Astrocyte (in vitro differentiated cells and primary cell): ENCODE measurements at places on chromosomes 12 and 14. TPM values are rescaled to one million over a fixed set of nuclear protein-coding genes. Genes with fewer than 3 reads are reported as not detected.

GRCh38 chr12:112401903-112402498 lies 7.4 kb downstream of the RPL6 start:
- no peak overlapping the region for H3K27ac ChIP-seq
- no peaks in the 10 kb centered on the region for H3K27me3 ChIP-seq
- H3K36me3 ChIP-seq: peaks cover 26% of the 10 kb centered on the region
- peaks cover 2% of the 10 kb centered on the region for H3K4me1 ChIP-seq
- DNase-seq: no peak
- H3K4me3 ChIP-seq: no peak overlapping the region

The NANOG gene
- total RNA-seq: 0.16 and 0.94 TPM in 2 replicates

DNA sequence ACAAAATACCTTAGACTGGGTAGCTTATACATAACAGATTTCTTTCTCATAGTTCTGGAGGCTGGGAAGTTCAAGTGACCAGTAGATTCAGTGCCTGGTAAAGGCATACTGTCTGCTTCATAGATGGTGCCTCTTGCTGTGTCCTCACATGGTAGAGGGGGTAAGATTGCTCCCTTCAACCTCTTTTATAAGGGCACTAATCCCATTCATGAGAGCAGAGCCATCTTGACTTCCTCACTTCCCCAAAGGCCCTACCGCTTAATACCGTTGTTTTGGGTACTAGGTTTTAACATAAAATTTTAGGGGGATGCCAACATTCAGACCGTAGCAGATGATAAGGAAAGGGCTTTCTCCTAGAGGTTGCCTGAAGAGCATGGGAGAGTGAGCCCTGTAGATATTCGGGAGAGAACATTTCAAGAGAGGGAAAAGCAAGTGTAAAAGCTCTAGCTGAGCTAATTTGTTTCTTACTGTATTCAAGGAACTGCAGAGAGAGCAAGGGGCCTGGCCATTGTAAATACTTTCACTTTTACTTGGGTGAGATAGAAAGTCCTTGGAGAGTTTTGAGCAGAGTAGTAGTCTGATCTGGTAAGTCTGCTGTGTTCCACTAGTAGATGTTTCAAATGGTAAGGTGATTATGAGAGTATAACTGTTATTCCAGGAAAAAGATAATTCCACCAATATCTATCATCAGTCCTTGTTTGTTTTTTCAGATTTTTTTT lies 27.3 kb downstream of the FRS2 start:
- DNase-seq: no peak
- H3K27ac ChIP-seq: no peak overlapping the region
- peaks cover 36% of the 10 kb centered on the region for H3K4me1 ChIP-seq
- no peaks in the 10 kb centered on the region for H3K27me3 ChIP-seq

- DNase-seq: peak; percentile 75
- no peaks in the 10 kb centered on the region for H3K36me3 ChIP-seq
- H3K4me1 ChIP-seq: peaks cover 16% of the 10 kb centered on the region
Observed at GRCh38 chr14:53894456-53894855, 62.2 kb downstream of the BMP4 start.

GRCh38 chr12:128269181-128269591 lies 2.2 kb downstream of the TMEM132C start:
- no peak for DNase-seq
- H3K4me1 ChIP-seq: no peaks in the 10 kb centered on the region
- H3K27ac ChIP-seq: no peak overlapping the region
- no peaks in the 10 kb centered on the region for H3K36me3 ChIP-seq

GRCh38 chr14:58395812-58396788 lies at the start of gene TOMM20L:
Gene TOMM20L, plus strand, starts transcription at chr14:58395930. Its CDS starts 28 bp downstream, at chr14:58395958.
- no peaks in the 10 kb centered on the region for H3K4me1 ChIP-seq
- peak within 1 kb of the TSS; percentile 41 for H3K4me3 ChIP-seq
- H3K36me3 ChIP-seq: no peaks in the 10 kb centered on the region
- peak; percentile 26 for DNase-seq

GRCh38 chr12:124774462-124775167 lies 89.0 kb downstream of the SCARB1 start:
- no peaks in the 10 kb centered on the region for H3K36me3 ChIP-seq
- DNase-seq: peak; percentile 99
- peak overlapping the region; percentile 75 for H3K27ac ChIP-seq
- peak overlapping the region; percentile 47 for H3K4me3 ChIP-seq
- H3K27me3 ChIP-seq: no peaks in the 10 kb centered on the region
- H3K4me1 ChIP-seq: peaks cover 22% of the 10 kb centered on the region

GRCh38 chr12:132083614-132083940 lies 60.5 kb downstream of the DDX51 start:
- peaks cover 15% of the 10 kb centered on the region for H3K4me1 ChIP-seq
- peak overlapping the region; percentile 60 for H3K4me3 ChIP-seq
- peaks cover 6% of the 10 kb centered on the region for H3K36me3 ChIP-seq
- H3K27me3 ChIP-seq: no peaks in the 10 kb centered on the region

GRCh38 chr12:75294797-75295196 lies 35.3 kb downstream of the CAPS2 start:
- H3K36me3 ChIP-seq: no peaks in the 10 kb centered on the region
- H3K27ac ChIP-seq: no peak overlapping the region

GRCh38 chr14:52961060-52961639 lies 10.3 kb upstream of the FERMT2 start:
- H3K27me3 ChIP-seq: no peaks in the 10 kb centered on the region
- no peaks in the 10 kb centered on the region for H3K4me1 ChIP-seq
- peak; percentile 38 for DNase-seq
- no peak overlapping the region for H3K4me3 ChIP-seq
- no peak overlapping the region for H3K27ac ChIP-seq

DNA sequence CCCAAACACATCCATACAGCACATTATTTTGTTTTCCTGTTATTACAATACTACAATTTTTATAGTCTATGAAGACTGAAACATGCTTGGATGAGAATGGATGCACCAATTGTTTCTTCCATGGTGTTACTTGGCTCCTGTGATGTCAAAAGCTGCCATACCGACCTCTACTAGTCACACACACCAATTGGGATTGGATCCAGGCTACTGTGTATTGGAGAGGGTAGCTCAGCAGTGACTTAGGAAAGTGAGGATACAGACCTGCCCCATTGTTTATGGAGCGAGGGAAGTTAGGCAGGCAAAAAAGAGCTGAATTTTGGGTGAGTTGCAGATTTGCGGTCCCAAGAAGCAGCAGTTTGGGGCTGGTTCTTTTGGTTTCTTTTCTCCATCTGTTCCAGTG lies 30.8 kb upstream of the AKAP6 start:
- H3K4me3 ChIP-seq: no peak overlapping the region
- H3K36me3 ChIP-seq: no peaks in the 10 kb centered on the region
- H3K4me1 ChIP-seq: no peaks in the 10 kb centered on the region
- no peaks in the 10 kb centered on the region for H3K27me3 ChIP-seq
- DNase-seq: no peak

DNA sequence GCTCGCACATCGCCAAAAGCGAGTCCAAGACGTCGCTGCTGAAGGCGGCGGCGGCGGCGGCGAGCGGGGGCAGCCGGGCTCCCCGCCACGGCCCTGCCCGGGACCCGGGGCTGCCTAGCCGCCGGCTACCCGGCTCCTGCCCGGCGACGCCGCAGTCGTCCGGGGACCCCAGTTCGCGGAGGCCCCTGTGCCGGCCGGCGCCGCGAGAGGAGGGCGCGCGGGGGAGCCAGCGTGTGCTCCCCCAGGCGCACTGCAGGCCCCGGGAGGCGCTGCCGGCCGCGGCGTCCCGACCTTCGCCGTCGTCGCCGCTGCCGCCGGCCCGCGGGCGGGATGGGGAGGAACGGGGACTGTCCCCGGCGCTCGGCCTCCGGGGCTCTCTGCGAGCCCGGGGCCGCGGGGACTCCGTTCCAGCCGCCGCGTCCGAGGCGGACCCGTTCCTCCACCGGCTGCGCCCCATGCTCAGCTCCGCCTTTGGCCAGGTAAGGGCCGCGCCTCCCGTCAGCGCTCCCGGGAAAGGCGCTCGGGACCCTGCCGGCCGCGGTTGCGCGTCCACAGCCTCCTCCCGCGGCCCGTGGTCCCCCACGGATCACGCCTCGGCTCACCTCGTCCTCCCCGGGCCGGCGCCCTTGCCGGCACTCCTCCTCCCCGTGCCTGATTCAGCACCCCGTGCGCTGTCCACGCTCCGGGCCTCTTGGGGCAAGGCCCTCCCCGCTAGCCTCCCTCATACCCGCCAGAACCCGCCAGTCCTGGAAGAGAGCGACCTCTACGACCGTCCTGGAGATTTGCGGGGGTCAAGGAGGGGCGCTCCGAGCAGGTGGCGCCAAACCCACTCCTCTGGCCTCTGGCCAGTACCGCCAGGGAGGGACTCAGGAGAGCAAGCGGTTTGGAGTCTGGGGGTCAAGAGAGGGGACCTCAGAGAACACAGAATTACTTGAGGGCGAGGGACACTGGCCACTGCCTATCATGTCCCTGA lies 721 bp downstream of the CABP1 start:
- peak; percentile 45 for DNase-seq
- no peaks in the 10 kb centered on the region for H3K36me3 ChIP-seq
- H3K27me3 ChIP-seq: peaks cover 48% of the 10 kb centered on the region
- peak overlapping the region; percentile 17 for H3K4me3 ChIP-seq
- no peak overlapping the region for H3K27ac ChIP-seq

The GATC gene
- total RNA-seq: 17.8 and 28.8 TPM in 2 replicates

The OASL gene
- total RNA-seq: 0.75 and 1.3 TPM in 2 replicates

- no peak for DNase-seq
- H3K4me3 ChIP-seq: peak overlapping the region; percentile 74
- peaks cover 8% of the 10 kb centered on the region for H3K36me3 ChIP-seq
- H3K27me3 ChIP-seq: no peaks in the 10 kb centered on the region
- H3K4me1 ChIP-seq: peaks cover 12% of the 10 kb centered on the region
Observed at GRCh38 chr14:24136684-24137528, 912 bp downstream of the PSME1 start.

The GPR137C gene
- 0.70 and 1.1 TPM in 2 replicates for total RNA-seq

DNA sequence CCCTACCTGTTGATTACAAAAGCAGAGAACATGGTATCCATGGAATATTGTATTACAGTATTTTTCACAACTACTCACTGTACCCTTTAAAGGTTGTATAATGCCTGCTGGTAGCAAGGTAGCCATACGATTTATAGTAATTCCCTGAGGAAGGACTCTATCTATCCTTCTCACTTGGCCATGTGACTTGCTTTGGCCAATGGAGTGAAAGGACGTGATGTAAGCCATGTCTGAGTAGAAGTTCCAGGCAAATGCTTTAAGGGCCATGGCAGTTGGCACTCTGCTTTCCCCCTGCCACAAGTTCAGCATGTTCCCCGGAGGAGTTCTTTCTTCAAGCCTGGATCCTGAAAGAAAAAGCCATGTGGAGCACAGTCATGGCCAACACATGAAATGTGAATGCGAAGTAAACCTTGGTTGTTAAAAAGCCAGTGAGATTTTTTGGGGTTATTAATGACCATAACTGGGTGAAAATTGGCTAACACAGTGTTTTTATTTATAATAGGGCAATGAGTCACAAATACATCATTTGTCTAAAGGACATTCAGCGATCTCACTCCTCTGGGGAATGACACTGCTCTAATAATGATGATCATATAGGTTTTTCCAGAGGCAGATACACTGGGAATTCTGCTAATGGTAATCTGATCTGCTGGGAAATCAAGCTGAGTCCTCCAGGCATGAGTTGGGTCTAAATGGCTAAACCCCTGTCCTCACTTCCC lies 67.4 kb upstream of the SLC38A2 start:
- no peak overlapping the region for H3K27ac ChIP-seq
- H3K4me3 ChIP-seq: no peak overlapping the region
- DNase-seq: peak; percentile 27
- H3K27me3 ChIP-seq: no peaks in the 10 kb centered on the region
- peaks cover 10% of the 10 kb centered on the region for H3K4me1 ChIP-seq
- H3K36me3 ChIP-seq: no peaks in the 10 kb centered on the region

GRCh38 chr14:64681796-64682710 lies 22.2 kb upstream of the PLEKHG3 start:
- no peak overlapping the region for H3K4me3 ChIP-seq
- no peaks in the 10 kb centered on the region for H3K36me3 ChIP-seq
- DNase-seq: peak; percentile 68
- H3K27me3 ChIP-seq: no peaks in the 10 kb centered on the region

The SMOC1 gene
- total RNA-seq: 0.16 and 0.36 TPM in 2 replicates

The IKZF4 gene
- 5.6 and 6.9 TPM in 2 replicates for total RNA-seq

The CLEC4C gene
- not detected in 2 replicates for total RNA-seq

The CFAP251 gene
- 4.6 and 4.7 TPM in 2 replicates for total RNA-seq

The TAS2R7 gene
- total RNA-seq: not detected in 2 replicates

DNA sequence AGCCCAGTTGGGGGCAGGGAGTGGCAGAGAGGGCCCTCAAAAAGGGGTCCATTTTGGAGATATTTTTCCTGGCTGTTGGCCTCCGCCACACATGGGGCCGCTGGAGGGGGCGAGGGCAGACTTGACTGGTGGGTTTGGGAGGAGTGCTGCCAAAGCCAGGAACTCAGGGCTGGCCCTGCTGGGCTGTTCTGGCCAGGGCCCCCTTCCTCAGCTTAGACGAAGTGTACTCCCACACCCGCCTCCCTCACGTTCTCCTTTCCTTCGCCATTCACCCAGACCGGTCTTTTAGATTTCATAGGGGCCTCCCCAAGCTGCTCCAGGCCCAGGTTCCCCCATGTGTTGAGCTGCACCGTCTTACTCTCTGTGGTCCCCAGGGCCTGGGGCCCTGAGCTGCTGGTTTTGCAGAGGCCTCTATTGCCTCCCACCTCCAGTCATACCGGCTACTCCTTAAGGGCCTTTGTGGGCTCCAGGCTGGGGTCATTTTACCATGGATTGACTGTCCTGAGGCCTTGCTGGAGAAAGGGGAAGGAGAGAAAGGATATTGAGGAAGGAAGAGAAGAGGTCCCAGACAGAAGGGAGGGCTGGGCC lies 1.3 kb downstream of the KRT7 start:
- no peak overlapping the region for H3K27ac ChIP-seq
- H3K36me3 ChIP-seq: no peaks in the 10 kb centered on the region
- peaks cover 50% of the 10 kb centered on the region for H3K4me1 ChIP-seq
- H3K4me3 ChIP-seq: no peak overlapping the region
- no peak for DNase-seq
- no peaks in the 10 kb centered on the region for H3K27me3 ChIP-seq

DNA sequence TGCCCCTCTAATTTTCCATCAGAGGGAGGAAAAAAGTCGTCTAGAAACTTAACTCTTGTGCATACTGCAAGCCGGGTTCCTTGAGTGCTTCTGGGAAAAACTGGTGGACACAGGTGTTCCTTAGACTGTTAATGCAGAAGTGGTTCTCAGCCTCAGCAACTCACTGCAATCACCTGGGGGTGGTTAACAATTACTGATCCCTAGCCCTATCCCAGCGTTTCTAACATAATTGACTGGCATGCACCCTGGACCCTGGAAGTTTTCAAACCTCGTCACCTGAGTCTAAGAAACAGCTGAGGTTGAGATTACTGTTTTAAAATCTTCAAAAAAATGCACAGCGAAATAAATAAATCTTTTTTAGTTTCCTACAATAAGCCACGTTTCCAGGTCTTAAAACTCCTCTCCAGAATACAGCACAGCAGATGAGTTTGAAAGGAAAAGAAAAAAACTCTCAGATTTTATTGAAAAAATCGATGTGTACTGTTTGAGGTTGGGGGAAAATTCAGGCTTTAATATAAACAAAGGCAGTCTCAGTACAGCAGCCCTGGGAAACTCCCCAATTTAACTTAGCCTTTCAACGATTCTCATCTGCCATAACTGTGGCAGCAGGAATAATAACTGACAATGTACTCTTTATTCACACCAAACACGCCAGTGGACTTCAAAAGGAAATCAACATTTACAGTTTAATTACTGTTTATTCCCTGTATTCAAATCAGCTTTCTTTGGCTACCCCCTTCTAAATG lies 45.4 kb downstream of the PHLDA1 start:
- DNase-seq: no peak
- no peak overlapping the region for H3K4me3 ChIP-seq
- peaks cover 5% of the 10 kb centered on the region for H3K4me1 ChIP-seq
- no peaks in the 10 kb centered on the region for H3K27me3 ChIP-seq
- H3K27ac ChIP-seq: peak overlapping the region; percentile 2

- no peak overlapping the region for H3K4me3 ChIP-seq
- H3K27me3 ChIP-seq: no peaks in the 10 kb centered on the region
- no peak overlapping the region for H3K27ac ChIP-seq
- no peaks in the 10 kb centered on the region for H3K4me1 ChIP-seq
- H3K36me3 ChIP-seq: no peaks in the 10 kb centered on the region
Observed at GRCh38 chr12:46181465-46181864, 87.4 kb downstream of the SLC38A1 start.

The GDF11 gene
- total RNA-seq: 25.3 and 28.9 TPM in 2 replicates

The SPX gene
- total RNA-seq: 19.8 and 26.1 TPM in 2 replicates
